ENCODE measurements at places on chromosomes 7 and 10. TPM values are rescaled to one million over a fixed set of nuclear protein-coding genes. Genes with fewer than 3 reads are reported as not detected.

Gene SLC13A1
- not detected for total RNA-seq

Gene CPA4
- not detected for total RNA-seq

Gene AGR3
- total RNA-seq = not detected

Gene C7orf57
- total RNA-seq = 0.56 TPM

Gene HECW1
- 10.5 TPM for total RNA-seq

Gene TBATA
- total RNA-seq = not detected

Gene ACSM6
- total RNA-seq = not detected

Gene KAZALD1
- total RNA-seq = 0.84 TPM

Gene UBTD1
- 22.3 TPM for total RNA-seq

Gene MRLN
- total RNA-seq = not detected

Gene C7orf33
- total RNA-seq = not detected

Gene ADAMTS14
- 2.3 TPM for total RNA-seq

Gene ASIC3
- 1.4 TPM for total RNA-seq

Gene SH2D4B
- total RNA-seq = 0.13 TPM

Gene RRP12
- 71.9 TPM for total RNA-seq

Gene LRIT2
- total RNA-seq = not detected

Gene NEUROD6
- total RNA-seq = not detected

Gene RNF32
- 1.2 TPM for total RNA-seq

Gene INA
- total RNA-seq = 17.4 TPM

Gene LRRD1
- not detected for total RNA-seq
